Activated CD8-positive, alpha-beta memory T cell treated with anti-CD3 and anti-CD28 coated beads, Interleukin-2, amount 10 ng/mL, durations not matched to agents 7 days and 5 days (primary cell): ENCODE measurements at places on chromosomes 1 and 21. TPM values are rescaled to one million over a fixed set of nuclear protein-coding genes. Genes with fewer than 3 reads are reported as not detected.

Gene ATP1A4
- not detected for total RNA-seq

Gene SPRR2E
- total RNA-seq, result not detected

Gene IL20
- total RNA-seq, result not detected

Gene OLFML3
- total RNA-seq, result 0.26 TPM

Gene WDR64
- total RNA-seq, result 0.12 TPM

Gene BARHL2
- total RNA-seq, result not detected

Gene IFI6
- total RNA-seq, result 1,077 TPM

GRCh38 chr1:182149411-182149965 lies 88.0 kb upstream of the ZNF648 start:
- peaks cover 35% of the 10 kb centered on the region for H3K4me1 ChIP-seq
- no peak overlapping the region for H3K4me3 ChIP-seq
- no peaks in the 10 kb centered on the region for H3K27me3 ChIP-seq

DNA sequence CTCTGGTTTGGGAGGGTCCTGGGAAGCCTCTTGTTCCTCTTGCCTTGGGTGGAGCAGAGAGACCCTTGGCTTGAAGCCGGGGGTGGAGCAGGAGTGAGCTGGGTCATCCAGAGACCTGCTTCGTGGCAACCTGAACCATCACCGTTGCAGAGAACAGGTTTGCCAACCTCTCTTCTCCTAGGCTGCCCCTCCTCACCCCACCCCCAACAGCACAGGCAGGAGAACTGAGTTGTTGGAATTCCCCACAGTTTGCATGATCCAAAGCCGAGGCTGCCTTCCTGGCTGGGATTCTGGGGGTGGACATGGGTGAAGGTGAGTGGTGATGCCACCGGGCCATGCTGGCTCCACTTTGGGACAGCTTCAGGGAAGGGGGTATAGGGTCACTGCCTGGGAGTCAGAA lies 2.2 kb downstream of the WNT4 start:
- no peaks in the 10 kb centered on the region for H3K36me3 ChIP-seq
- peaks cover 4% of the 10 kb centered on the region for H3K4me1 ChIP-seq
- no peak for DNase-seq
- no peak overlapping the region for H3K4me3 ChIP-seq
- H3K27ac ChIP-seq, result no peak overlapping the region
- peaks cover 43% of the 10 kb centered on the region for H3K27me3 ChIP-seq

DNA sequence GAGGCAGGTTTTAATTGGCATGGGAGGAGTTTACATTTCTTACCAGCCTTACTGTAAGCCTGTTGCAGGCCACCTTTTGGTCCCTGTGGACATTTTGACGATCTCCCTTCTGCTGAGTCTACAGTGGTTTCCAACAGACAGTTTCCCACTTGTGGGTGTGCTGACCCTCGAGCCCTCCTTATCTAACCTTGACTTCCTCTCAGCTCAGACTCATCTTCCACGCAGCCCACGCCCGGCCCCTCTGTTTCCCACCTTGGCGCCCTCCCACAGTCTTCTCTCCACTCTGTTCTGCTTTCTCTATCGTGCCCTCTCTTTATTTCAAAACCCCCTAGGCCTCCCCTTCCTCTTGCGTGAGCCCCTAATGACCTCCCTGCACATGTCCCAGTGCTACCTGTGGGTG lies 6.1 kb upstream of the ARL8A start:
- no peak overlapping the region for H3K4me3 ChIP-seq
- H3K36me3 ChIP-seq, result peaks cover 62% of the 10 kb centered on the region
- H3K4me1 ChIP-seq, result peaks cover 42% of the 10 kb centered on the region
- no peak overlapping the region for H3K27ac ChIP-seq

GRCh38 chr1:228170666-228171065 lies 5.1 kb downstream of the IBA57 start:
- H3K36me3 ChIP-seq, result no peaks in the 10 kb centered on the region
- no peaks in the 10 kb centered on the region for H3K27me3 ChIP-seq
- no peak for DNase-seq
- no peak overlapping the region for H3K27ac ChIP-seq
- peaks cover 19% of the 10 kb centered on the region for H3K4me1 ChIP-seq

- no peaks in the 10 kb centered on the region for H3K27me3 ChIP-seq
- H3K4me1 ChIP-seq, result peaks cover 83% of the 10 kb centered on the region
- DNase-seq, result no peak
- H3K36me3 ChIP-seq, result peaks cover 1% of the 10 kb centered on the region
These were observed 23.8 kb downstream of the HIVEP3 start for GRCh38 chr1:41894808-41895483.

DNA sequence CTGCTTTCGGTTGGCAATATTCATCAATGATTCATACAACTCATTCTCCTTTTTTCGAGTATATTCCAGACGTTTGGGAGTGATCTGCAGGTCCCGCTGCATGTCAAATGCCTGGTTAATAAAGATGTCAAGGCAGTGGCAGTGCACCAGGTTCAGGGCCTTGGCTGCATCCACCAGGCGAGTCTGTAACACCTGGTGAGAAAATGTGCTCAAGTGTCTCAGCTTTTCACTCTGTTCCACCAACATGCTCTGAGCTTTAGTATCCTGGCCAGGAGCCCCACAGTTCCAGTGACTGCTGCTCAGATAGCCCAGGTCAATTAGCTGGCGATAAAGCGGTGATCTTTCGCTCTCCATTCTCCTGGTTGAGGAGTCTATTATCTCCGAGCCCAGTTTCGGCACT lies 42.3 kb downstream of the DSTYK start:
- H3K36me3 ChIP-seq, result peaks cover 27% of the 10 kb centered on the region
- DNase-seq, result no peak
- peaks cover 36% of the 10 kb centered on the region for H3K4me1 ChIP-seq
- no peak overlapping the region for H3K4me3 ChIP-seq
- H3K27me3 ChIP-seq, result no peaks in the 10 kb centered on the region
- no peak overlapping the region for H3K27ac ChIP-seq

- no peaks in the 10 kb centered on the region for H3K4me1 ChIP-seq
- no peak overlapping the region for H3K27ac ChIP-seq
- DNase-seq, result no peak
- H3K36me3 ChIP-seq, result no peaks in the 10 kb centered on the region
These were observed 111.1 kb downstream of the CLEC20A start for GRCh38 chr1:178385662-178386061.

DNA sequence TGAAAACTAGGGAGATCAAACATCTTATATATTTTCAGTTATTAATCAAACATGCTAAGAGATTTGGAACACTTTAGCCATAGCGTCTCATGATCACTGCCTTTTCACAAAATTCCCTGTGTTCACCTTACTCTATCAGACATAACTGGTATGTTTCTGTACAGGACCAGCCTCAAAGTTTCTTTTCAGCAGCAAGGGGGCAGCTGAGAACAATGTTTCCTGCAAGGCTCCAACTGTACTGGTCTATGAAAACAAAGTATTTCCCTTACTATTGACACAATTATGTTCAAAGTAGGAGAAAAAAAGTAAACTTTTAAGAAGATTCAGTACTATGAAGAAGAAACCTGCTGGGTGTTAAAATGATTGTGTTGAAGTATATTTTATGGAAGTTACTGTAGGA lies 98.5 kb downstream of the ATF6 start:
- H3K27me3 ChIP-seq, result no peaks in the 10 kb centered on the region
- DNase-seq, result no peak
- H3K27ac ChIP-seq, result no peak overlapping the region
- no peaks in the 10 kb centered on the region for H3K4me1 ChIP-seq
- peaks cover 22% of the 10 kb centered on the region for H3K36me3 ChIP-seq

GRCh38 chr1:226649780-226650179 lies 89.3 kb downstream of the ITPKB start:
- peaks cover 55% of the 10 kb centered on the region for H3K4me1 ChIP-seq
- no peak overlapping the region for H3K4me3 ChIP-seq
- H3K36me3 ChIP-seq, result peaks cover 20% of the 10 kb centered on the region
- peak; percentile 59 for DNase-seq
- H3K27me3 ChIP-seq, result no peaks in the 10 kb centered on the region

DNA sequence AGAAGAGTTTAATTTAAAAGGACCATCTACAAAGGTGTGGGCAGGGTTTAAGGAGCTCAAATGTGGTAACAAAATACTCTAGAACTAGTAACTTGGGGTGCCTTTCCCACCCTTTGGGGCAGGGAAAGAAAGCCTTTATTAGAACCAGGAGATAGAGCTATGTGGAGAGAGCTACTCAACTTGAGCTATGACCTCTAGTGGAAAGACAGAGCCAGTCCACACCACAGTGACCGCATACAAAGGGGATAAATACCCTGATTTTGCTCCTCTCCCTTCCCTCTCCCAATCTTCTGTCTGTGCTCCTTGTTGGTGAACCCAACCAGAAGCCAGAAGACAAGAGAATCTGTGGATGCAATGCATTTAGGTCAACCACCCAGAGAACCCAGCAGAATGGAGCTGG lies 54.4 kb upstream of the JAK1 start:
- H3K27me3 ChIP-seq, result no peaks in the 10 kb centered on the region
- H3K4me1 ChIP-seq, result no peaks in the 10 kb centered on the region
- DNase-seq, result no peak
- no peak overlapping the region for H3K4me3 ChIP-seq
- no peaks in the 10 kb centered on the region for H3K36me3 ChIP-seq

DNA sequence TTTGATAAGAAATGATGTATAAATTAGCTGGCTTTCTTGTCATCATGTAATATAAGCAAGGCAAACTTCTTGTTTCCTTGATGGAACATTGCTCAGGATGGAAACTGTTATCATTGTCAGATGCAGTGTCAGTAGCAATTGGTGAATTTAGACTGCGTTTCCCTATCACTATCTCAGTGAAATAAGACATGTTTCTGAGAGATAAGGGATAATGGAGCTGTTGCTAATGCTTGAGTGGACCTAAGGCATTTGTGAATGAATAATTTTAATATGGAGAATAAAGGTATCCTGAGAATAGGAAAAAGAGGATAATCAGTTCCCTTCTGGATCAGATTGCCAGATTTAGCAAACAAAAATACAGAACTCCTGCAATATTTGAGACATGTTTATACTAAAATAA lies 160.9 kb downstream of the HLX start:
- H3K27ac ChIP-seq, result no peak overlapping the region
- peaks cover 3% of the 10 kb centered on the region for H3K4me1 ChIP-seq
- no peak for DNase-seq
- H3K36me3 ChIP-seq, result no peaks in the 10 kb centered on the region
- no peak overlapping the region for H3K4me3 ChIP-seq
- H3K27me3 ChIP-seq, result no peaks in the 10 kb centered on the region

- no peaks in the 10 kb centered on the region for H3K4me1 ChIP-seq
- H3K36me3 ChIP-seq, result no peaks in the 10 kb centered on the region
- peaks cover 49% of the 10 kb centered on the region for H3K27me3 ChIP-seq
These were observed 80.6 kb downstream of the DISP3 start for GRCh38 chr1:11559591-11559970.

- no peak for DNase-seq
- H3K27ac ChIP-seq, result no peak overlapping the region
- H3K36me3 ChIP-seq, result no peaks in the 10 kb centered on the region
- no peaks in the 10 kb centered on the region for H3K27me3 ChIP-seq
These were observed 9.5 kb upstream of the TTC34 start for GRCh38 chr1:2810899-2811532.

DNA sequence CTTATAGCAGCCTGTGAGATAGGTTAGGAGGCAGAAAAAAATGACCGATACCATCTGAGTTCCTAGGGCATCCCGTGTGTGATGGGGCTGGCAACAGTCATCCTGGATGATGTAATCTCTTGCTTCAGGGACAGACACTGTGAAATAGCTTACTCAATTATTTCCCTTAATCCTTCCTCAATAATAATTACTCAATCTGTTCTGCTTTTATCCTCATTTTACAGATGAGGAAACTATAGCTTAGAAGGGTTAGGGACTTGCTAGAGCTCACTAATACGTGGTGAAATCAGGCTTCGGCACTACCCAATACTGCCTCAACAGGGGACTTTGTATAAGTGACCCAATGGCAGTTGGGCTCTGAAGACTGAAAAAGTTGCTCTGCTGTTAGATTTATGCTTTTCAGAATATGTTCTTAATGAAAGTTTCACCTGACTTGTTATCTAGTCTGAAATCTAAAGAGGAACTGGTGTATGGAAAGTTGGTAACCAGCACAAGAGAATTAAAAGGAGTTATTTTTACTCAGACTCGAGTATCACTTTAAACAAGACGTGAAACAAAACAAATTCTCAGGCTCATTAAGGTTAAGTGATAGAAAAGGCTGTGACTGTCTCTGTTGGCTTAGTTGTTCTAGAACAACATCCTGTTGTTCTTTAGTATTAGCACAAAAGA lies 14.4 kb downstream of the CD55 start:
- H3K4me1 ChIP-seq, result peaks cover 52% of the 10 kb centered on the region
- H3K4me3 ChIP-seq, result peak overlapping the region; percentile 47
- peaks cover 87% of the 10 kb centered on the region for H3K36me3 ChIP-seq
- peak; percentile 46 for DNase-seq
- H3K27me3 ChIP-seq, result peaks cover 2% of the 10 kb centered on the region

DNA sequence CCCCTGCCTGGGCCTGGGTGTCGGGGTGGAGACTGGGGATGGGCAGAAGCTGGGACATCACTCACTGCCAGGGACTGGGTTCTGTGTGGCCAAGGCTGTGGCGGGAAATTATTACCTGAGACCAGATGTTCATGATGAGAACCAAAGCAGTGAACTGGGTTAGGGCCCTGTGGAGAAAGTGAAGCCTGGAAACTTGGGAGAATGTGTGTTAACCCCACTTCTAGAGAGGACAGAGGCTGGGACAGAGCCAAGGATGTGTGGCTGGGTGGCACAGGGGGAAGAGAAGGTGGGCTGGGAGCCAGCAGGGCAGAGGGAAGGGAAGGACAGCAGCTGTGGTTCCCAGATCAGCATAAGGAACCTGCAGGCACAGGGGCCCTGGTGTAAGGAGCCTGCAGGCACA lies 31.3 kb downstream of the CNIH3 start:
- no peak for DNase-seq
- H3K36me3 ChIP-seq, result no peaks in the 10 kb centered on the region

DNA sequence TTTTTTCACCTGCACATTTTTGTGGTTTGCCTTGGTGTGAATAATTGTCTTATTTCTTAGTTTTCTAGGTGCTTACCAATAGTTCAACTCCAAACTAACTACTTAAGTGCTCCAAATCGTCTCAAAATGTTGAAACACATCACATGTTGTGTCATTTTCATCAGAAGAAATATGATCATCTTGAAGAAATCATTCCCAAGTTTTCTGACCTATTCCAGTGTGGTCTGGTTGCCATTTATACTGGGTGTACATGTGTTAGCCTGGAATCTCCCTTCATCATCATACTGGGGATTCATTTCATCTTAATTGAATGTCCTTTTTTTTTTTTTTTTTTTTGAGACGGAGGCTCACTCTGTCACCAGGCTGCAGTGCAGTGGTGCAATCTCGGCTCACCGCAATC lies 67.0 kb downstream of the EIF2B3 start:
- no peak for DNase-seq
- H3K36me3 ChIP-seq, result peaks cover 5% of the 10 kb centered on the region
- H3K27ac ChIP-seq, result no peak overlapping the region
- H3K4me1 ChIP-seq, result no peaks in the 10 kb centered on the region

DNA sequence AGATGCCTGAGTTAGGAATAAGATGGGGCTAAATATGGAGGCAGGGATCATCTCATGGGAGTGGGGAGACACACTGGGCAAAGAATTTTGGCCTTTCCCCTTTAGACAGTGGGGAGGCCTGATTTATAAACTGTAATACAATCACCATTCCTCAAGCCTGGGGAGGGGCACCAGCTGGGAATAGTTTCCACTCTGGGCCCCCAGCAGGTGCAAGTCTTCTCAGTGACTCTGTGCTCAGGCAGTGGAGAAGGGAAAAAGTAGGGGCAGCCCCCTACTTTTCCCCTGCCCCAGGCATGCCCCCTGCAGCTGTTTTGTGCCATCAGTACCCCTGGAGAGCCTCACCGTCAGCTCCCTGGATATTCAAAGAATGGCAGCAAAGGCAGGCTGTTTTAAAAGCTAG lies 19.1 kb downstream of the COA7 start:
- H3K4me1 ChIP-seq, result peaks cover 18% of the 10 kb centered on the region
- no peak for DNase-seq
- H3K36me3 ChIP-seq, result peaks cover 7% of the 10 kb centered on the region
- no peak overlapping the region for H3K4me3 ChIP-seq
- H3K27ac ChIP-seq, result no peak overlapping the region
- no peaks in the 10 kb centered on the region for H3K27me3 ChIP-seq
